ENCODE measurements at places on chromosomes 12 and 14.

DNA sequence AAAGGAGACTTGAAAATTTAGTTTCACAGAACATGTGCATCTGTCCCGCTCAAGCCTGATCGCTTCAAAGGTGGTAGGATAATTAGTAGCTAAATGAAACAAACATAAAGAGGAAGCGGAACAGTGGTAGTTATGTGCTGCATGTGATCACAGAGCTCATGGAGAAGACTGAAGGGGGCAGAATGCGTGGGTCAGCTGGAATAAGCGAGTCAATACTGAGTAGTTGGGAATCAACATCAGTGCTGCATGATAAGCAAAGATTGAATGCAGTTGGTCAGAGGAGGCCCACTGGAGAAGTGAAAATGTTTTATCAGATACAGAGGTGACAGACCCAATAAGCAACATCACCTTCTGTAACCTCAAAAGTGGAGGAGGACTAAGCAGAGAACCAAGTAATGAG lies 95.1 kb upstream of the RFX4 start:
- no peak overlapping the region for H3K4me3 ChIP-seq
- H3K27me3 ChIP-seq = no peaks in the 10 kb centered on the region
- no peaks in the 10 kb centered on the region for H3K4me1 ChIP-seq
- no peaks in the 10 kb centered on the region for H3K36me3 ChIP-seq
- no peak for DNase-seq

DNA sequence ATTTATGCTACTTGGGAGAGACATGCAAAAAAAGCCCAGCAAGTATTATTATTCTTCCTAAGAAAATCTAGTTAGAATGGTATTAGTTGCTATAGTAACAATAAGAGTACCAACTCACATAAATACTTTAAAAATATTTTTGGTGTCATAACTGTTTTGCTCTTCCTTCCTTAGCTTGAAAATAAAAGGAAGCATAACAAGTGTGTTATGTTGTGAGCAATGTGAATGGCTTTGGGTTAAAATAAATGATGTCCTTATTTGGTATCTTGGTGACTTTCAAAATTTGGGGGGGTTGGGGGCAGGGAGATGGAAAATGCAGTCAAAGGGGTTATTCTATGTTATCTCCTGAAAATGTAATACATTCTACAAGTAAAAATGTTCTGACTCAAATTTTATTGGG lies 91.0 kb downstream of the ELK3 start:
- H3K36me3 ChIP-seq = peaks cover 17% of the 10 kb centered on the region
- no peak overlapping the region for H3K27ac ChIP-seq
- no peak for DNase-seq
- no peaks in the 10 kb centered on the region for H3K4me1 ChIP-seq
- no peaks in the 10 kb centered on the region for H3K27me3 ChIP-seq
- H3K4me3 ChIP-seq = no peak overlapping the region

DNA sequence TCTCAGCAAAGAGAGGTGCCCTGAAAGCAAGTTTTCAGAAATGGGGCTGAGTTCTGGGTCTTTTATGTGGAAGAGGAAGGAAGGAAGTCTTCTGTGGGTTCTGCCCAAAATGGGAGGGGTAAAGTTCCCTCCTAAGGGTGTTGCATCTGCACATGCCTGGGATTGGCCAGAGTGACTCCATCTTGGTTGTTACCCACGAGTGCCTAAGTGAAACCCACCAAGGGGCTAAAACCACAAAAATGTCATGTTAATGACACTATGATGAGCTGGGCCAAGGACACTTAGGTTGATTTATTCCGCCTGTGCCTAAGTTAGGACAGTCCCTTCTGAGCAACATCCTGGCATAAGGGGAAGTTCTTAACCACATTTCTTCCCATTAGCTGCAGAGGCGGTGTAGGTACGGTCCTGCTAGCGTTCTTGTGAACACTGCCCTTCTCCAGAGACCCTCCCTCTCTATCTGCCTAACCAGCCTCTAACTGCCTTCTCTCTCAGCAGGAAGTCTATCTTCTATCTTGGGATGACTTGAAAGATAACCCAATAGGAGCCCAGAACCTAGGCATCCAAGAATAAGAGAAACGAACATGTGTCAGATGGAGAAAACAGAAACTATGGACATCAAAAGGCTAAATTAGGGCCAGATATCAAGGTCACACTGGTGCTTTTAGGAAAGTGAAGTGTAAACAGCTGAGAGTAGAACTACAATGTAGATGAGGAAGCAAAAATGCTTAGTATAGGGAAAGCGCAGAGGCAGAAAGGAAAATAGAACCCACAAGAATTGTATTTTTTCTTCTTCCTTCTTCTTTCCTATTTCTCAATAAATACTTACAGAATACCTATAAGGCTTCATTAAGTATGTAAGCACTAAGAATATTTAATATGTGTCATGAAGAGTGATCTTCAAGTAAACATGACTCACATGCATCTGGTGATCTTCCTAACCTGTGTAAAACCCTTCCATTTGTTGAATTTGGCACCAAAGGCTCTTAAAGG lies 104.2 kb upstream of the AMN1 start:
- peaks cover 7% of the 10 kb centered on the region for H3K4me1 ChIP-seq
- H3K4me3 ChIP-seq = no peak overlapping the region
- no peak overlapping the region for H3K27ac ChIP-seq
- no peaks in the 10 kb centered on the region for H3K36me3 ChIP-seq
- no peaks in the 10 kb centered on the region for H3K27me3 ChIP-seq

DNA sequence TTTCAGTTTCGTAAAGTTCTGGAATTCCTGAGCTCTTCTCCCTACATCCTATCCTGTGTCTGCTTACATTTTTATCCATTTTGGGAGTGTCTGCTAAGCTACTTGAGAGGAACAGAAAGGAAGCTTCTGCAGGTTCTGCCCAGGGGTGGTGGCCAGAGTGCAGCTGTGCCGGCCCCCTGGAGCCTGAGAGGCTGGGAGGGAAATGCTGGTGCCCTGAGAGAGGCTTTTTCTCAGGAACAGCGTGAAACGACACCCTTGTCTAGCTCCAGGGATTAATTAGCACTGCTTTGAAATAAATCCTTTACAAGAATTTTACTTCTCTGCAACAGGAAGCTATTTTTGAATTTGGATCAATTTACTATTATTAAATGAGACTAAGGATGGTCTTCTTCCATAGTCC lies 165.4 kb downstream of the SLC15A5 start:
- H3K4me3 ChIP-seq = no peak overlapping the region
- H3K36me3 ChIP-seq = no peaks in the 10 kb centered on the region
- DNase-seq = no peak
- no peaks in the 10 kb centered on the region for H3K4me1 ChIP-seq

GRCh38 chr14:103973354-103973753 lies 31.0 kb upstream of the RD3L start:
- no peaks in the 10 kb centered on the region for H3K27me3 ChIP-seq
- H3K4me3 ChIP-seq = no peak overlapping the region
- H3K27ac ChIP-seq = no peak overlapping the region
- no peaks in the 10 kb centered on the region for H3K4me1 ChIP-seq
- H3K36me3 ChIP-seq = no peaks in the 10 kb centered on the region

GRCh38 chr12:79442396-79442795 lies 248.4 kb downstream of the PAWR start:
- H3K4me1 ChIP-seq = no peaks in the 10 kb centered on the region
- no peak overlapping the region for H3K27ac ChIP-seq
- no peak overlapping the region for H3K4me3 ChIP-seq
- no peak for DNase-seq
- no peaks in the 10 kb centered on the region for H3K36me3 ChIP-seq
- no peaks in the 10 kb centered on the region for H3K27me3 ChIP-seq
